Spinal cord (tissue), 10 donors: ENCODE measurements at places on chromosomes 3 and 15. TPM values are rescaled to one million over a fixed set of nuclear protein-coding genes. Genes with fewer than 3 reads are reported as not detected.

DALRD3 gene
- total RNA-seq = 35.7 TPM

DNA sequence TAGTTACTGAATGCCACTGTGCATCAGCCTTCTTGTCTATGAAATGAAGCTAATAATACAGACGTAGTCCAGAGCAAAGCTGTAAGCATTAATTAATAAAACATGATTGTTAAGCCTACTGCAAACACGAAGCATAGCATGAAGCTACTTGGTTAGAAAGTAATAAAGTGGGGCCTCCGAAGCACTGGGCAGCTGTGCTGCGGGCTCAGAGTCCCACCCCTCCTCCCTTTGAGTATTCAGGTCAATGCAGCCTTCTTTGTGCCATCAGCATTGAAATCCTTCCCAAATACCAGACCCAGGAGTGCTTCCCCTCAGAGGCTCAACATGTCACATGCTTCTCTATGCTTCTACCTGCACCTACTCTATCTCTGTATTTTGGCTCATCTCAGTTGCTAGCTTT lies 1112.6 kb downstream of the IGSF11 start:
- no peaks in the 10 kb centered on the region for H3K36me3 ChIP-seq
- no peaks in the 10 kb centered on the region for H3K27me3 ChIP-seq
- H3K4me3 ChIP-seq = no peak overlapping the region
- DNase-seq = no peak
- no peak overlapping the region for H3K27ac ChIP-seq

- H3K27me3 ChIP-seq = no peaks in the 10 kb centered on the region
- H3K36me3 ChIP-seq = peaks cover 19% of the 10 kb centered on the region
- H3K27ac ChIP-seq = no peak overlapping the region
- no peak overlapping the region for H3K4me3 ChIP-seq
These were observed 10.7 kb downstream of the BDH1 start for GRCh38 chr3:197545101-197545500.

DNA sequence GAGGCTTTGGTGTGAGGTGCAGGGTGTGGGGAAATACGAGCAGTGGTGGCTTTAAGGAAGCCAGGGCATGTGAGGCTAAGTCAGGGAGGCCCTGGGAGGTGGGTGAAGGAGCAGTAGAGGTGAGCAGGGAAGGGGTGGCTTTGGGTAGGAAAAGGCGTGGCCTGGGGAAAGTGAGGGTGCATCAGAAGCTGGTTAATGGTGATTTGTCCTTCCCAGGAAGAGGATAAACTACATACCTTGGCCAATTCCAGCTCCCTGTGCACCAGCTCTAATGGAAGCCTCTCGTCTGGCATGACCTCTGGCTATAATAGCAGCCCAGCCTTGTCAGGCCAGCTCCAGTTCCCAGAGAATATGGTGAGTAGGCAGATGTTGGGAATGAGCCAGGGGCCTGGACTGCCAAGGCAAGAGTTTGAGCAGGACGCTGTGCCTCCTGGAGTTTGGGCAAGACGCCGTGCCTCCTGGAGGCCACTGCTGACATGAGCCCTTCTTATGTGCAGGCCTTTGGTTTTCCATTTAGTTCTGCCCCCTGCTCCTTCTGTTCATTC lies 41.3 kb downstream of the CDAN1 start:
- no peak for DNase-seq
- H3K4me1 ChIP-seq = no peaks in the 10 kb centered on the region
- H3K27me3 ChIP-seq = no peaks in the 10 kb centered on the region
- H3K4me3 ChIP-seq = no peak overlapping the region

GRCh38 chr3:29319262-29319661 lies 38.4 kb downstream of the RBMS3 start:
- no peaks in the 10 kb centered on the region for H3K27me3 ChIP-seq
- H3K4me3 ChIP-seq = no peak overlapping the region
- DNase-seq = no peak
- no peaks in the 10 kb centered on the region for H3K4me1 ChIP-seq

- no peaks in the 10 kb centered on the region for H3K4me1 ChIP-seq
- H3K27me3 ChIP-seq = no peaks in the 10 kb centered on the region
- no peak for DNase-seq
- no peaks in the 10 kb centered on the region for H3K36me3 ChIP-seq
- H3K4me3 ChIP-seq = no peak overlapping the region
These were observed 21.5 kb downstream of the PLD1 start for GRCh38 chr3:171788546-171789351.

CHMP2B gene
- 51.8 TPM for total RNA-seq

DNA sequence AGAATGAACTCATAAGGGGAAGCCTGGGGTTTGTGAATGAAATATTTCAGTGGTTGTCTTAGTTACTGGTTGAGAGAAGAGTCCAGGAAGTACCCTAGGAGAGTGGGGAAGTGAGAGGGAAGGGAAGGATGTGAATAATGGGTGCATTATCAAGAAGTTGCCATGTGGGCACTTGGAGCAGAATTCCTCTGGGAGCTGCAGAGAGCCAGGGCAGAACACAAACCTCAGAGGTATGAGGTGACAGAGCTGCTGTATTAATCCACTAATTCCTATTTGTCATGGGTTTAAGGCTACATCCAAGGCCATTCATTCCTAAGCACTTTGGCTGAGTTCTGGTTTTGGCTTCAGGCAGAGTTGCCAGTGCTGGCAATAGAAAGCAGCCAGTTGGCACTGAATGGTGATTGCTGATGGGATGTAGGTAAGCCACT lies 29.0 kb downstream of the NDUFB4 start:
- no peaks in the 10 kb centered on the region for H3K4me1 ChIP-seq
- H3K27ac ChIP-seq = no peak overlapping the region
- H3K36me3 ChIP-seq = no peaks in the 10 kb centered on the region
- DNase-seq = no peak
- no peaks in the 10 kb centered on the region for H3K27me3 ChIP-seq

GRCh38 chr3:99933971-99934750 lies 116.5 kb downstream of the CMSS1 start:
- no peaks in the 10 kb centered on the region for H3K27me3 ChIP-seq
- no peaks in the 10 kb centered on the region for H3K36me3 ChIP-seq
- H3K27ac ChIP-seq = no peak overlapping the region
- no peak overlapping the region for H3K4me3 ChIP-seq

DNA sequence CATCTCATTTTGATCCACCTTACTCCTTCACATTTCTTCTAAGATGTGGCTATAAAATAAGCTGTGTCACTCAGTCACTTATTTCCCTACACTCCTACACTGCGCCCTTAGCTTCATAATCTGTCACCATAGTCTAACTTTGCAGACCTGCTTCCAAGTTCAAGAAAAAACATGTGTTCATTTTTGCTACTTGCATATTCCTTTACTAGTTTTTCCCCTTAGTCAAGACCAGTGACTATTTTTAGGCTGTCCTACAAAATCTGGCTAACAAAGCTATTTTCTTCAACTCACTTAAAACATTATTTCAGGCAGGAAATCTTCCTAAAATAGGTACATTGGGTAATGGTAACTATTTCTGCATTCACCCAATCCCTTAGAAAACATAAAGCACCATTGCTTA lies 272.5 kb downstream of the TBC1D5 start:
- H3K4me3 ChIP-seq = no peak overlapping the region
- no peaks in the 10 kb centered on the region for H3K4me1 ChIP-seq
- H3K27ac ChIP-seq = no peak overlapping the region
- no peaks in the 10 kb centered on the region for H3K27me3 ChIP-seq
- peak; percentile 14 for DNase-seq

PROK2 gene
- total RNA-seq = 2.0 TPM

STAC gene
- 4.5 TPM for total RNA-seq

GRCh38 chr3:25427942-25428788 lies at the start of gene RARB:
TSS of gene RARB (plus strand) at chr3:25428263. CDS start at chr3:25428732, 469 bp downstream.
- peak; percentile 70 for DNase-seq
- H3K36me3 ChIP-seq = no peaks in the 10 kb centered on the region
- H3K27ac ChIP-seq = peak within 1 kb of the TSS; percentile 99
- peak within 1 kb of the TSS; percentile 91 for H3K4me3 ChIP-seq

GRCh38 chr3:148957586-148957985 lies 33.8 kb upstream of the GYG1 start:
- H3K4me3 ChIP-seq = no peak overlapping the region
- H3K36me3 ChIP-seq = no peaks in the 10 kb centered on the region
- H3K4me1 ChIP-seq = no peaks in the 10 kb centered on the region
- no peak overlapping the region for H3K27ac ChIP-seq

CIB1 gene
- total RNA-seq = 11.5 TPM

GRCh38 chr3:52202384-52203077 lies 4.6 kb downstream of the ALAS1 start:
- H3K27me3 ChIP-seq = no peaks in the 10 kb centered on the region
- H3K4me3 ChIP-seq = no peak overlapping the region
- no peak overlapping the region for H3K27ac ChIP-seq
- peaks cover 11% of the 10 kb centered on the region for H3K4me1 ChIP-seq

PLSCR1 gene
- 46.5 TPM for total RNA-seq

DNA sequence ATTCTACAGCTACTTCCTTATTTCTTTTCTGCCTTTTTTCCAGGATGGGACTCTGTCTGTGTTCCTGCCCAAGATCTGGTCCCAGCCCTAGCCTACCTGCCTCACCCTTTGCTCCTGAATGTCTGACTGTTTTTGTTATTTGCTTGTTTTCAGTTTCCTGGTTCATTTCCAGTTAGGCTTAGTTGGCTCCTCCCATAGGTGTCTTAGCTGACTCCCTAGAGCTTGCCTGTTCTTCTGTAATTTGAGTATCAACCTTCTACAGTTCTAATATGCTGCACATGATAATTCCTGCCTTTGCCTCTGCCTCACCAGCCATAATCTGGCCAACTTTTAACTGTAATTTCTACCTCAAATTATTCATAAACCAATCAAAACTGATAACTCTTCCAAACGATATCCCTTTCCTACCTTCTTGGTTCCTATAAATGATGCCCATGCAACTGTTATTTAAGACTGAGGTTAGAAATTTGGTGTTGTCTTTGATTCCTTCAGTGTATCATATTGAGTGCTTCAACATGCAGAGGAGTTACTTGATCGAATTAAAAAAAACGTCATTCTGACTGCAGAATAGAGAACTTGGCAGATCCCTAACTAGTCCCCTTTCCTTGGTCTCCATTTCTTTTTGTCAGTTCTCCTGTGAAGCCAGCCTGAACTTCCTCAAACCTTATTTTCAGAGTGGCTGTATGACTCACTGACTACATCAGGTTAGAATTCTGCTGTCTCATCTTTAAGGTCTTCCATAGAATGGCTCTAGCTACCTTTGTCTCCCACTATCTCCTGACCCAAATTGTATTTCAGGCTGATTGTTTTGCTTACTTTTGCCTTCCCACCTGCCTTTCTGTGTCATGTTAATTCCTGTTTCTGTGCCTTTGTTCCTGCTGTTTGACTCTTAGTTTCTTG lies 8.4 kb downstream of the GOLM2 start:
- no peak for DNase-seq
- no peaks in the 10 kb centered on the region for H3K27me3 ChIP-seq
- no peak overlapping the region for H3K27ac ChIP-seq
- H3K4me1 ChIP-seq = no peaks in the 10 kb centered on the region
- H3K36me3 ChIP-seq = peaks cover 10% of the 10 kb centered on the region
- no peak overlapping the region for H3K4me3 ChIP-seq

FOXB1 gene
- total RNA-seq = 2.0 TPM

GRCh38 chr3:159805411-159805772 lies 183.2 kb upstream of the IL12A start:
- H3K36me3 ChIP-seq = no peaks in the 10 kb centered on the region
- H3K4me1 ChIP-seq = peaks cover 9% of the 10 kb centered on the region

PATL2 gene
- total RNA-seq = 2.0 TPM

LYZL4 gene
- not detected for total RNA-seq

- no peak overlapping the region for H3K27ac ChIP-seq
- H3K27me3 ChIP-seq = no peaks in the 10 kb centered on the region
- H3K36me3 ChIP-seq = no peaks in the 10 kb centered on the region
- H3K4me1 ChIP-seq = peaks cover 2% of the 10 kb centered on the region
These were observed 44.5 kb downstream of the OXSM start for GRCh38 chr3:25834346-25834745.

TNNC1 gene
- 17.9 TPM for total RNA-seq
